ENCODE measurements at places on chromosomes 12 and 14.

DNA sequence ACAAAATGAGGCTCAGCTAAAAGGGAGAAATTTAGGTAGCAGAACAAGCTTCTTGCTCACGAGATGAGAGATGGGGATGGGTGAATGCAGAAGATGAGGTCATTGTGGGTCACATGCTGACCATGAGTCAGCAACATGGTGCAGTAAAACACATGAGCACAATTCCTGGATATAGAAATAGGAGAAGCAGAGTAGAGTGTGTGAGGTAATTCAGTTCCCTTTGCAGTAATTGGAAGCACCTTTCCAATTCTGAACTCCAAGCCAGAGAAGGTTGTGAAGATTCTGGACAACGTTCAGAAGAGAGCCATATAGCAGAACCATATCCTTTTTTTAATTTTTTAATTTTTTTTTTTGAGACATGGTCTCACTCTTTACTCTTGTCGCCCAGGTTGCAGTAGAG, 62.0 kb upstream of the LMNTD1 start:
- DNase-seq: peak; percentile 60

GRCh38 chr14:101593411-101594238, 32.3 kb downstream of the DIO3 start:
- peak; percentile 3 for DNase-seq

DNA sequence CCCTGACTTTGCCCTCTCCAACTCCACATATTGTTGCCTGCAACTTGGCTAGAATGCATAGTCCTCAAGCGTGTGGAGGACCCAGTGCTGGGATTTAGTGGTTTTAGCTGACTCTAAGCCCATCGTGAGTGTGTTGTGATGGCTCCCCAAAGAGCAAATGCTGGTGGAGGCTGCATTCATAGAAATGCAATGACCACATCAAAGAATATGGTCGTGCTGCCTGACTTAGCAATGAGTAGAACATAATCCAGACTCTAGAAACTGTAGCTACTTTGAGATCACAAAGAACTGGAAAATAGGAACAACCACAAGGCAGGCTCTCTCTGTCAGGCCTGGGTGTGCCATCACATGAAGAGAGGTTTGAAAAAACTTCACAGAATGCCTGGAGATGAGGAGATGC, 1.3 kb downstream of the DYRK4 start:
- no peak for DNase-seq

DNA sequence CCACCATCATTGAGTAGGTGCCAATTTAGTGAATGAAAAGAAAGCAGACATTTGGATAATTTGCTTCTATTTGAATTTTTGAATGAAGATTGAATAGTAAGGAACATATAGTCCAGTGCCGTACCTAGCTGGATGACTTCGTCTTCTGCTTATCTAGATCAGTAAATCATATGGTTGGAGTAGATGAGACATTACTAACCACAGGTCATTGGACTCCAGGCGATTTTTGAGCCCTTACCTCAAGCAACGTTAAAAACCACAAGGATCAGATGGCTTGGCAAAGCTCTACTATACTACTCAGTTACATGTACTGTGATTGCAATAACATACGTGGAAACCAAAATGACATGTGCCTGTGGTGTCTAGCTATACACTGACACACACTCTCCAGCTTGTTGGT, 1.7 kb upstream of the SPATS2 start:
- no peak for DNase-seq

DNA sequence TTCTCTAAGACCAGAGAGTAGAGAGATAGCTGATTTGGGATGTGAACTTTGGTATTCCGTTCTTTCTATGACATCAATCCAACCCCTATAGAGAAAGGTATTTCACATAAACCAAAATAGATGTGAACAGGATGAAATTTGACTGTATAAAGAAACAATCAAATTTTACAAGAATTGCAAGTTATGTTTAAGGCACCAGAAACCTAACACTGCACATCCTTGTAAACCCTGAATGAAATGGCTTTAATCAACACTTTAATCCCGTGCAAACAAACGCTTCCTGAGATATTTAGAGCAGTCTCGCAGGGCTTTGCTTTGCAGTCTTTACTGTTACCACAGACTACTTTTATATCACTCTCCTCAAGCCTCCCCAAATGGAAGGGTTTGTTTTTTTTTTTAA, 125.1 kb downstream of the APAF1 start:
- no peak for DNase-seq

DNA sequence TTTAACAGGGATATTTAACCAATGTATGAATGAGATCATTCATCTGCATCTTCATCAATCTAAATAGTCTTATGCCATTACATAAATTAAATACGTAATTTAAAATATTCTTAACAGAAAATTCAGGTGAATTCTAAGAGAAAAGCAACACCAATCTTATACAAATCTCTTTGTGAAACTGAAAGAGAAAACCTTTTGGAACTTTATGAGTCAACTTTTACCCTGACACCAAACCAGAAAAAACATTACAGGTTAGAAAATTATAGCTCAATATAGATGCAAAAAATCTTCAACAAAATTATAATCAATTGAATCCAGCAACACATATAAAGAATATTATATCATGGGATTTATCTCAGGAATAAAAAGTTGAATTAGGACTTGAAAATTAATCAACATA, 3.4 kb downstream of the GLIPR1L1 start:
- DNase-seq: no peak

DNA sequence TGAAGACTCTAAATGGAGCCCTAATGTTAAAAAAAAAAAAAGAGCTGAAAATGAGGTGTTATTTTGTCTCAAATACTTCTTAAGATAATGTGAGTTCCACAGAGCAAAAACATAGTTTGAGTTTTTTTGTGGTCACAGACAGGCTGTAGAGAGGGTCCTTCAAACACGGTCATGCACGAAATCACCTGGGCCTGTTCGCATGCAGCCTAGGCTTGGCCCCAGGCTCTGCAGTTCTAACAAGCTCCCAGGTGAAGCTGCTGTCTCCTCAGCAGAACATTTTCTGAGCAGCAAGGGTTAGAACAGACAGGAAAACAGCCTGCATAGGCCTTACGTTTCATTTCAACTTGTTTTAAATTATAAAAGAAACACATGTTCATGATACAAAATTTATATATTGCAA, 65.4 kb upstream of the TBPL2 start:
- DNase-seq: no peak

DNA sequence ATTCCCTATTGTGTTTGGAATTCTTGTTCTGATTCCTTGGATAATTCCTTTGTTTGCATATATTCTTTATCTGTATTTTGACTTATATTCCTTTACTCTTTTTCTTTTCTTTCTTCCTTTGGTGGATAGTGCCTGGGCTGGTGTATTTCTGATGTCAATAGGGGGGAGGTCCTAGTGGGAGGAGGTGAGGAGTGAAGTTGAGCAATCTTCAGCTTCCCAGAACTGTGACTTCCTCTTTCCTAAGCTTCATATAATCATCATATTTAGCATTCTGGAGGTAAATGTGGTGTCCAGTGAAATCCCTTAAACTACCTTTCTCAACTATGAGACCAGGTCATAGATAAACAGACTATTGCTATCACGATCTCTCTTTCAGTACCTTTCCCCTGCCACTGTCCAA, 29.6 kb upstream of the TBPL2 start:
- DNase-seq: no peak

DNA sequence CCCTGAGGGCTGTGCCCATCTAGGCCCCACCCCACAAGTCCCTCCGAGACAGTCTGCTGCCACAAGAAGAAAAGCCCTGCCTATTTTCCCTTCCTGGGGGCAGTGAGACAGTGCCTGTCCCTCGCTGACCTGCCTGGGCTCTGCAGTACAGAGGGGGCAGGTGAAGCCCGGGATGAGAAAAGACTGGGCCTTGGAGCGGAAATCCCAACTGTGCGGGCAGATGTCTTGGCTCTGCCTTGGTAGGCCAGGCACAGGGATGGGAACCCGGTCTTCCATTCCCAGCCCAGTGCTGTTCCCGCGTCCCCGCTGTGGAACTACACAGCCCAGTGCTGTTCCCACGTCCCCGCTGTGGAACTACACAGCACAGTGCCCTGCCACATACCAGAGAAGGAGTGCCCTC, 12.8 kb upstream of the NXPH4 start:
- DNase-seq: no peak

DNA sequence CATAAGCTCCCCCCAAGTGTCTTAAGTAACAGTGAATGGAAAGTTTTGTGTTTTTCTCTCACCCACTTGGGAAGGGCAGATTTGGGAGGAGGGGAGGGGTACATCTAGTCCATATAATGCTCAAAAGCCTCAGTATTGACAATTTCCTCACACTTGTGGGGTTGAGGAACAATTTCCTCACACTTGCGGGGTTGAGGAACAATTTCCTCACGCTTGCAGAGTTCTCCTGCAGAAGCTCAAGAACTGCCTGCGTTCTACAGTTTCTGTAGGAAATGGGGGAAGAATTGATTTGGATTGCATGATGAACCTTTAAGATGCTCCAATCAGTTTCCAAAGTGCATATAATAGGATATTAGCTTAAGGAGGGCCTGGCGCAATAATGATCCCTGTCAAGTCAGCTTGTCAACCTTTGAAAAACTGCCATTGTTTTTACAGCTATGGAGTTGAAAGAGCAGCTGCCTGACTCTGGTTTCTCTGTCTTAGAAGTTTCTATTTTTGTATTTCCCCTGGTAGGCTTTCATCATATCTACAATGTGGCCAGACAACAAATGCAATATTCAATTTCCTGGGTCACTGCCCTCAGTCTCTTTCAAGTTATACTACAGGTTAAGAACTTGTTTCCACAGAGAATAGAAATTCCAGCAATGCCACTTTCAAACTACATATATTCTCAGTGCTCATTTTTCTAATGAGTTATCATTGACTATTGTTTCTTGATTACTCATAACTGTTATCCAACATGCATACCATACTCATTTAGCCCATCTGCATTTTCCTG, 66.5 kb downstream of the PLEKHG7 start:
- no peak for DNase-seq

DNA sequence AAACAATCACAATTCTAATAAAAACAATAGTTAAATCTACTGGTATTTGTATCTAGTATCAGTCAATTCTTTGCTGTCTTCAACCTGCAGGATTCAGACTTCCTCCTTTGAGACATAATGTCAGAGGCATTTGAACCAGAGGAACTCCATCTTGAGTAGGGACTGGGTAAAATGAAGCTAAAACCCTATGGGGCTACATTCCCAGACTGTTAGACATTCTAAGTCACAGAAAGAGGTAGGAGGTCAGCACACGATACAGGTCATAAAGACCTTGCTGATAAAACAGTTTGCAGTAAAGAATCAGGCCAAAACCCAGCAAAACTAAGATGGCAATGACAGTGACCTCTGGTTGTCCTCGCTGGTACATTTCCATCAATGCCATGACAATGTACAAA, 48.2 kb upstream of the MAP3K9 start:
- DNase-seq: no peak

- DNase-seq: no peak
These were observed 2.8 kb downstream of the FRMD6 start for GRCh38 chr14:51654533-51654845.

- no peak for DNase-seq
These were observed 24.5 kb downstream of the SLC16A7 start for GRCh38 chr12:59620326-59620725.

DNA sequence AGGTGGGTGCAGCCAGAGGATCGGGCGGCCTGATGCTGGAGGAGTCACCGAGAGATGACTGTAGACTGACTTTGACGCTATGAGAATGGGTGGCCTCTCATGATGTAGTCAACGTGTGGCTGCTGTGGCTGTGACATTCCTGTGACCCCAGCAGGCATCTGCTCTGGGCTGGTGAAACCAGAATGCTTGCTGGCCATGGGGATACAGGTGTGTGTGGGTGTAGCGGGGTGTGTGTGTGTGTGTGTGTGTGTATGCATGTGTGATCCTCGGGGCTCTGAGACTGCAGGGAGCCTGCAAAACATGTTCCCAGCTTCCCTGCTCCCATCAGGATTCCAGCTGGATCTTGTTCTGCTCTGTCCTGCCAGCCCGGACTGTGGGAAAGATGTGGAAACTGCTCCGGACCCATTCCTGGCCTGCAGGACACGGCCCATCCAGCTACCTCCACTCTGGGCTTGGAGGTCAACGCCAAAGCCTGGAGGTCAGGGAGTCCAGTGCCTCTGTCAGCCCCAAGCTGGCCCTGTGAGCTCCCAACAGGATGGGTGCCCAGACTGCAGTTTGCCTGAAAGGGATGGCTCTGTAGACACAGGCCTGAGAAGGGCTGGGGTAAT, 18.8 kb upstream of the HHIPL1 start:
- no peak for DNase-seq

DNA sequence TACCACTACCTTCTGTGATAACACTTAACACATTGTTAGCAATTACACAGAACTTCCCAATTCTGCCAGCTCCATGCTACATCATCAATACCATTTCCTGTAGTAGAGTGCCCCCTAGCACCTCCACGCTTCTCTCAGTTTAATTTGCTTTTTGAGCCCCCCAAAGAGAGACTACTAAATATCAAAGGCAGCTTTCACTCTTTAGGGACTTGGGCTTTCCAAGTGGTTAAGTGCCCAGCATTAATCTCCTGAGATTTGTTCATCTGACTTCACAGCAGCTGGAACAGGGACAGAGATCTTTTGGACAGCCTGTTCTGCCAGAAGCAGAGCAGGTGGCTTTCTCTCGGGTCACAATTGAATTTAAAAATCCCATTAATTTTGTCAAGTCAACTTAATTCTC, 954.9 kb downstream of the DIO2 start:
- DNase-seq: no peak

- peak; percentile 42 for DNase-seq
These were observed 48.8 kb upstream of the KRR1 start for GRCh38 chr12:75560167-75560566.

DNA sequence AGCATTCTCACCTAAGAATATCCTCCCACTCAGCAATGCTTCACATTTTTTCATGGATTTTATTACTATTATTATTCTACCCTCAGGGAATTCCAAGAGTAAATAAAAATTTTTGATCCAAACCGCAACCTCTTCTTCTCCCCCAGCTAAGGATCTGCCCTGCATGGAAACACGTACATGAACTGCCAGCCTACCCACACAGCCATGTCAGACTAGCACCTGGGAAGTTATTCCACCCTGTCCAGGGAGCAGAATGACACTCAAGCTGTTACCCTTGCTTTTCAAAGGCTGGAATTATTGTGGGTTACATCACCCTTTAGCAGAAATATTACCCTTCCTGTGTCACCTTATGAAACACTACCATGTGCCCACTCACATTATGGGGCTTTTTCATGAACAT, 227.3 kb upstream of the USP15 start:
- no peak for DNase-seq

DNA sequence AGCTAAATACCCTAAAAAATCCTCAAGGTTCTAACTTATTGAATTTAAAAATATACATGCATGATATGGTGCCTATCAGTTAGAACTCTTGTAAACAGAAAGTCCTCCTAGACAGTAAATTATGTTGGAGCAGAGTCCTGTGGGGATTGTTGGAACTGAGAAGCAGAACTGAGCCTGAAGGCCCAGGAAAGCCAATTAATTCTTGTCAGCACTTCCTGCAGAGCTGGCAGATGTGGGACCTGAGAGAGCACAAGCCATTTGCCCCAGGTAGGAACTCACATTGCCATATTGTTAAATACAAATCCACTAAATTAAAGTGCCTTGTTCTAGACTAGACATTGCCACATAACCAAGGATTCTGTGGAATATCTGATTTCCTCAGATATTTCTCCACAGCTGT, 117.1 kb downstream of the RTN1 start:
- DNase-seq: no peak

GRCh38 chr12:59887178-59887577, 291.3 kb downstream of the SLC16A7 start:
- no peak for DNase-seq

- DNase-seq: no peak
These were observed 64.8 kb downstream of the DAD1 start for GRCh38 chr14:22524115-22524783.

GRCh38 chr12:69272511-69272910, 33.1 kb downstream of the CPSF6 start:
- DNase-seq: no peak
